Activated naive CD8-positive, alpha-beta T cell treated with anti-CD3 and anti-CD28 coated beads for 36 hours (primary cell): ENCODE measurements at places on chromosomes 12 and 14.

- no peak for DNase-seq
Observed at GRCh38 chr12:97758194-97758501, 295.5 kb downstream of the RMST start.

DNA sequence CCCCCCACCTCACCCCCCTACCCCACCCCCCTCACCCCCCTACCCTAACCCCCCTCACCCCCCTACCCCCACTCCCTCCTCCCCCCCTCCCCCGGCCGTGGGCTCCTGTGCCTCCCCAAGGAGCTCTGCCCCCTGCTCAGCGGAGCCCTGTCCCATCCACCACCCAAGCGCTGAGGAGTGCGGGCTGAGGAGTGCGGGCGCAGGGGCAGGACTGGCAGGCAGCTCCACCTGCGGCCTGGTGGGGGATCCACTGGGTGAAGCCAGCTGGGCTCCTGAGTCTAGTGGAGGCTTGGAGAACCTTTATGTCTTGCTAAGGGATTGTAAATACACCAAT is 2.3 kb upstream of the JPH4 start:
- DNase-seq: no peak

- DNase-seq: no peak
Observed at GRCh38 chr12:1435456-1435855, 158.9 kb downstream of the FBXL14 start.

- peak; percentile 51 for DNase-seq
Observed at GRCh38 chr14:105485739-105486162, 935 bp upstream of the CRIP1 start.

DNA sequence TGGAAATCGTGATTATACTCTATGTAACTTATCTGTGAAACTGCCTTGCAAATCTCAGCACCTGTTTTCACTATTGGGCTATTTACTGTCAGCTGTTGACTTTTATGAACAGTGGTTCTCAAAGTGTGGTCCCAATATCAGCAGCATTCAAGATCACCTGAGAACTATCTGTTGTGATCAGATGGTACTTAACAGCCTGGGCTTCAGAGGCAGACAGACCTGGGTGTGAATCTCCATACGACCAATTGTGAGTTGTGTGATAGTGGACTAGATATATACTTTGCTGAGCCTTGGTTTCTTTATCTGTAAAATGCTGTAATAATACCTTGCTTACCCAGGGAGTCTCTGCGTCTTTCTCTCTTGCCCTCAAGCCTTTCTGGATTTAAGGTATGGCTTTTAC is 105.1 kb downstream of the ERGIC2 start:
- no peak for DNase-seq

- DNase-seq: no peak
Observed at GRCh38 chr12:125458552-125459268, 393.5 kb downstream of the AACS start.

DNA sequence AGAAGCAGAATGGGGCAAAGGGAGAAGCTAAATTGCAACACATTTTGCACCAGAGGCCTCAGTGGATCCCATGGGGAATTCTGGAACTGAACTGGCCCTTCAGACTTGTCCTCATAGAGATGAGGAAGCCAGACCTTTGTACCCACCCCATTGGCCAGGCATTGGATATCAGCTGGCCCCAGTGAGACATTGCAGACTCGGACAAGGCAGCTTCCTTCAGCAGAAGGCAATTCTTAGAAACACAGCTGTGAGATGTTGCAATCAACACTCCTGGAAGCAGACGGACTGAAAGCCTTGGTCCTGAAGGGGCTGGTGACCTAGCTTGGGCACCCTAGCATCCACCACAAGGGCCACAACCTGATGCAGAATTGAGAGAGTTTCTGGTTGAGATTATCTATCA is 218.1 kb downstream of the MSRB3 start:
- DNase-seq: no peak

GRCh38 chr14:59363531-59364226 is 101.5 kb downstream of the GPR135 start:
- DNase-seq: no peak

DNA sequence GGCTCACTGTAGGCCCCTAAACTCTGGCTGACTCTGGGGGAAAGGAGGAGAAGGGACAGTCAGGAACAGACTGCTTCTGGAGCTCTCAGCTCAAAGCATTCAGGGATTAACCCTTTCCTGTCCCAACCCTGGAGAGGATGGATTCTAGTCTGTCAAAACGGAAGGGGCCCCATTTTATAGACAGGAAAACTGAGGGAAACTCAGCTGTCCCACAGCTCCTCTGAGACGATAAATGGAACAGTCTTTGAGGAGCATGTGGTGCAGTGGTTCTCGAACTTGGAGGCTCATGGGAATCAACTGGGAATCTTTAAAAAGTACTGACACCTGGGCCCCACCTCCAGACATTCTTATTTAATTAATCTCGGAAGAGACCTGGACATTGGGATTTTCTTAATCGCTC is 23.7 kb downstream of the SRRM4 start:
- DNase-seq: no peak

GRCh38 chr14:51540364-51540763 is 111.3 kb upstream of the FRMD6 start:
- no peak for DNase-seq

DNA sequence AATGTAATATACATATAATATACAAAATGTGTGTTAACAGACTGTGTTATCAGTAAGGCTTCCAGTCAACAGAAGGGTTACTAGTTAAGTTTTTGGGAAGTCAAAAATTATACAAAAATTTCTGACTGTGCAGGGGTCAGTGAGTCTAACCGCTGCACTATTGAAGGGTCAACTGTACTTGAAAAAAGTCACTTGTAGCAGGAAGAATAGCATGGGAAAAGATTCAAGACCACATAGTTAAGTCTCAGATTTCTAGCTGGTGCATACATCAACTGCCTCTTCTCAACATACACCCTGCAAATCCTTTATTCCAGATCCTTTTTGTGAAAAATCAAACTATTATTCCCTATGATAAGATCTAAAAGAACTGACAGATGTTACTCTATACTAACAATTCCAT is 5.9 kb downstream of the EPS8 start:
- no peak for DNase-seq

- no peak for DNase-seq
Observed at GRCh38 chr14:75442642-75443041, 14.8 kb downstream of the JDP2 start.

DNA sequence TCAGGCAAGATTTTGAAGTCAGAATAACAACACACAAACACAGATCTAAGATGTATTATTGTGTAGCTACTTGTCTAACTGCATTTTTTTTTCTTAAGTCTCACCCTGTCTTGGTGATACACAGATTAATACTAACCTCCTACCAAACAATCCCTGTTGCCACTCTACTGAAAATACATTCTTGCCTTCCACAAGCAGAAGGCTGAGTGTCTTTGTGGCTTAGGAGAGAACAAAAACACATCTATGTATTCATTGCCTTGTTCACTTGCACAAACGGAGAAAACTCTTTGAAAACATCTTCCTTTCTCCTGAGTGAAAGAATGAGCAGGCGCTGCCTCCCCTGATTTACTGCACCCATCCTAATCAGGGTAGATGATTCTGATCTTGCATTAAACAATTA is 642.2 kb downstream of the DIO2 start:
- DNase-seq: no peak

DNA sequence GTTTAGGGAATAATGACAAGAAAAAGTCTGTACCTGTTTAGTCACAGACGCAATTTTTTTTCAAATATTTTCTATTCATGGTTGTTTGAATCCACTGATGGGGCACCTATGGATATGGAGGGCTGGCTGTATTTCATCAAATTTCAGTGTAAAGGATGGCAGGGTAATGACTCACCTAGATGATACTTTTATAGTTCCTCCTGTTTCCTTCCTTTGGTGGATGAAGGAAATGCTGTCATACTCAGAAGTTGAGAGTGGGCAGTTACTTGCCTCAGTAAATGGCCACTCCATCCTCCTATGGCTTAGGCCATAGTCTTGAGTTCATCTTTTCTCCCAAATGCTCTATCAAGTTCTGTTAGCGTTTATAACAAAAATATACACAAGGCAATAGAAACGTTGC is 18.9 kb upstream of the C12orf71 start:
- no peak for DNase-seq

- no peak for DNase-seq
Observed at GRCh38 chr14:22202313-22202712, 386.7 kb downstream of the DAD1 start.

- peak; percentile 68 for DNase-seq
Observed at GRCh38 chr14:106586098-106586704, 1059.8 kb downstream of the TMEM121 start.

DNA sequence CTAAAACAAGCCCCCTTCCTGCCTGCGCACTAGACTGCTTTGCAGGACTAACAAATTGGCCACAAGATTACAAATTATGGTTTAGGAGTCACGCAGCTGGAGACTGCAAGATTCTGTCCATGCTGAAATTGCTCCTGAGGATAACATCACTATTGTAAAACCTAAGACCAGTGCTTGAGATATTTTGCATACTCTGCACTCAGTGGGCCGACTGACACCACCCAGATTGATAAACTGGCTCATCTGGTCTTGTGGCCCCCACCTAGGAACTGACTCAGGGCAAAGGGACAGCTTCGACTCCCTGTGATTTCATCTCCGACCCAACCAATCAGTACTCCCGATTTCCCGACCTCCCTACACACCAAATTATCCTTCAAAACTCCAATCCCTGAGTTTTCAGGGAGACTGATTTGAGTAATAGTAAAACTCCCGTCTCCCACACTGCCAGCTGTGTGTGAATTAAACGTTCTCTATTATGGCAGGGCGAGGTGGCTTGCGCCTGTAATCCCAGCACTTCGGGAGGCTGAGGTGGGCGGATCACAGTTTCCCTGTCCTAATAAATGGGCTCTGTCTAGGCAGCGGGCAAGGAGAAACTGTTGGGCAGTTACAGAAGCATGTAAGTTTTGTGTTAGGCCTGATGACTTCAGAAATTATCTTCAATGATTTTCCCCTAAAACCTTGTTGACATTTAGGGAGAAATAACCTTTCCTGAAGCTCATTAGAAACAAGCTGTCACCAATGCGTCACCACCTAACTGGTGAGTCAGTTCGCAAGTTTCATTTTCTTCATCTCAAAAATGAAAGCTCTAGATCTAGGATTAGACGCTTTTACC is 5.3 kb upstream of the UBC start:
- DNase-seq: peak; percentile 53

- DNase-seq: no peak
Observed at GRCh38 chr12:64757771-64758170, 1.4 kb downstream of the GNS start.

GRCh38 chr12:12600659-12601058 is 11.0 kb upstream of the CREBL2 start:
- DNase-seq: no peak

GRCh38 chr12:24679126-24679525 is 269.8 kb downstream of the BCAT1 start:
- DNase-seq: no peak

GRCh38 chr14:54718046-54718445 is 151.1 kb downstream of the SAMD4A start:
- DNase-seq: no peak

DNA sequence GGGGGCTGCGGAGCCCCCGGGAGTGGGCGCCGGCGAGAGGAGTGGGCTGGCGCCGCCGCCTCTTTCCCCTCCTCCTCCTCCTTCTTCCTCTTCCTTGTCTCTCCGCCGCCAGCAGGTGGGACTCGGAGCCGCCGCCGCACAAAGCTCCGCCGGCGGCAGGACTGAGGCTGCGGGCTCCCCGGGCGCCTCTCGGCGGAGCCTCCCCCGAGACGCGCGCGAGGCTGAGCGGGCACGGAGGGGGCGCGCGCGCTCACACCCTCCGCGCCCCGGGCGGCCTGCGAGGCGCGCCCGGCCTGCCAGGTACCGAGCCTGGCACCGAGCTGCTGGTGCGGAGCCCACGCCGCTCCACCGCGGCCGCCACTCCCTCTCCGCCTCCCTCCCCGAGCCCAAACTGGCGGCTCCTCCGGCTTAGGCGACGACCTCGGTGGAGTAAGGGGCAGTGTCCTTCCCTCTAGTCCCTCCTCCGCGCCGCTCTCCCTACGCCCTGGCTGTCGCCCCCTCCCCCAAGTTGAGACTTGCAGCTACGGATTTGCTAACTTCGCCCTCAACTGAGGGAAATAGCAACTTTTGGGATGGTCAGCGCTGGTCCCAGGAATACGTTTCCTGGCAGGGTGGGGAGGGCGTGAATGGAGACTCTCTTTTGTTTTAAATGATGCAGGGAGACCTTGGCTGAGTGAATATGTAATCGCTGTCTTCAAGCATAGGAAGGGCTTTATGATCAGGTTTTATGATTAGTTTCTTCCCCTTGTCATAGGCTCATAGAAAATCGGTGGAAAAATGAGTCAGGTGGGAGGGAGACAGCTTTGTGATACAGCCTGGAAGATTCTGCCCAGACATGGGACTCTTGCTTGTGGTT is 199.5 kb upstream of the CAND1 start:
- peak; percentile 66 for DNase-seq

GRCh38 chr14:75274050-75274898 is 4.4 kb upstream of the FOS start:
- DNase-seq: no peak
